ENCODE measurements at places on chromosomes 16 and 17. TPM values are rescaled to one million over a fixed set of nuclear protein-coding genes. Genes with fewer than 3 reads are reported as not detected.

Gene MYCBPAP
- total RNA-seq: 1.7 TPM

Gene CCDC40
- 11.6 TPM for total RNA-seq

Gene NRN1L
- 4.9 TPM for total RNA-seq

DNA sequence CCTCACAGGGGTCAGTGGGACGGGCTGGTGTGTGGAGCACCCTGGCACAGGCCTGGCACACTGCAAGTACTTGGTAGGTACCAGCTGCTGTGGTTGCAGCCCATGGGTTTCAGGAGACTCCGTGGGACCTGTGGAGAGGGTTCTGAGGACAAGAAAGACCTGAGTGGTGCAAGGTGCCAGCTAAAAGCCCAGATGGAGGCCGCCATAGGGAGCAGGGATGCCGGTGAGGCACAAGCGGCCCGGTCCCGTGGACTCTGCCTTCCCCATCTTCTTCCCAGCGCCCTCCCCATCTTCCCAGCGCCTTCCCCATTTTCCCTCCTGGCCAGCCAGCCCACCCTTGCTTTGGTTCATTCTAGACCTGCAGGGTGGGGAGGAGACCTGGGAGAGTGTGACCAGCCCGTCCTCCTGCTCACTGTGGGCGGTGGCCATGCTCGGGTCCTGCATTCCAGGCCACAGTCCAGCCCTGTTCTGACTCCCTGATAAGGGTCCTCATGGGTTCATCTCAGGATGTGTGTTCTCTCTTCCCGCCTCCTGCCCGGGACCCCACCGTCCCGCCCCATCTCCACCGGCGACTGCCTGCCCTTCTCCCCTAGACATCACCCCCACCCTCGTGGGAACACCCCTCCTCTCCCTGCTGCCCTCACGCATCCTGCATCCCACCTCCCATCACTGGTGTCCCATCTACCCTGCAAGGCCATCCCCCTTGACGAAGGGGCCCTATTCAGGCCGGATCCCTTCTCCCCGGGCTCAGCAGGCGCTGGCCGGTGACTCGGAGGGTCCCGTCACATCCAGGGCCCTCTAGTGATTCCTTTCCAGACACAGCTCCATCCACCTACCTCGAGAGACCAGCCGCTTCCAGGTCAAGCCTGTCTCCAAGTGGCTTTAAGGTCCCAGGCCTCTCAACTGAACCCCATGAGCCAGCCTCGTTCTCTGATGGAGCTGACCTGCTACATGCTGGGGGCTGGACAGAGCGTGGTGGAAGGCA, 3.4 kb downstream of the ZNF469 start:
- no peak for DNase-seq

DNA sequence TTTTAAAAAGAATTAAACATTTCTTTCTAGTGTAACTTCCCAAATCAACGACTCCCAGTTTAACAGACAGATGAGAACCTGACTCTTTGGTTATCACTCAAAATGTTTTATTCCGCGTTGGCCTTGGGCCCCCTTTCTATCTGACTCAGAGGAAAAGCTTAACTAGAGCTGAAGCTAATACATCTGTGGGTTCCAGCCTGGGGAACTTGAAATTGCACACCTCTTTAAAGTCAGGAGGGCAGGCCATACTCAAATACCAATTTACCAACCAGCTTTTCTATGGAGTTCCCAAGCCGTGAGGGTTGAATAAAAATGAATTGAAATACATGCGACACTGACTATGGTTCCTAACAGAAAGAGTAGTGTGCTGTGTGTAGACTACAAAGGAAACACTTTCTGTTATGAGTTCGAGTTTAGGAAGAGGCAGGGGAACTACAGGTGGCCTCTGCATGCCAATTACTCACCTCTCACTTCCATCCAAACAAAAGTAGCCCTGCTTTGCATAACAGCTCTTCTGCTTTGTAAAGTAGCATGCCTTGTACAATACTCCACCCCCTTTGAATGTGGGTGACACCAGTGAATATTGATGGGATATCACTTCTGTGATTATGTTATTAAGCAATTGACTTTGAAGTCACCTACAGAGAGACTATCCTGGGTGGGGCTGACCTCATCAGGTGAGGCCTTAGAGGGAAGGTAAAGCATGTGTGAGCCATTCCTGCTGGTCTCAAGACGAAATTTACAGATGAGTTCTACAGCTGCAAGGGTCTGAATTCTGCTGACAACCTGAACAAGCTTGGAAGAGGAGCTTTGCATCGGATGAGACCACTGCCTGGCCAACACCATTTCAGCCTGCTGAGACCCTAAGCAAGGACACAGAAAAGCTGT, 92.1 kb downstream of the WDR59 start:
- no peak for DNase-seq

DNA sequence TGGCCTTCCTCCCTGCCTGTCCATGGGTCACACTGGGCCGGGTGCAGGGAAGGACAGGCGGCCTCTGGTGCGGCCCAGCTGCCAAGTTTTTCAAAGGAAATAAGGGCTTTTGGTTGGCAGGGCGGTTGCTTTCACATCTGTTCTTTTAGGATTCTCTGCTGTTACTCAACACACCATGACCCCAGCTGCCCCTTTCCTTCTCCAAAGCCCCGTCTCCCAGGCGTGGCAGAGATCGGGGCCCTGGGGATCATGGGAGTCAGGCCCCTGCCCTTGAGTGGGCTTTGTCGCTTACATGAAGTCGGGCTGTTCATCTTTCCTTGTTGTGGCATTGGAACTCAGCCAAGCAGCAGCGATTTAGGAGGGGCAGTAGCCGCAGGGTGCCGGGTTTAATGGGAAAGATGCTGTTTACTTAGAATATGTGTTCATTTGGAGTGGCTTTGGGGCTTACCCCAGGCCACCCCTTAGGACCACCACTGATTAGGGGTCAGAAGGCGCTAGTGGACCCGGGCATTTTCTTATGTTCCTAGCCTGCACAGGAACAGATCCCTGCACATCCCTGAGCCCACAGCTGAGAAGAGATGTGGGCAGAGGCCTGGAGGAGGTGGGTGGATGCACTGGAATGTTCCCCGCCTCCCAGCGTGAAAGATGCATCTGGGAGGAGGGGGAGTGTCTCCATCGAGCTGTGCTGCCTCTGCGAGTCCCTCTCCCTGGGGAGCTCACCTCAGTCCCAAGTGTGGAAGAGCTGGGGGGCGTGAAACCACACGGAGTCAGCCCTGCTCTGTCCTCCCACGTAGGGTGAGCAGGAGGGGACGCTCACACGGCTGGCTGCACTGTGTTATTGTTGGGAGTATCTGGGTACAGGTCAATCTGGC, 6.8 kb upstream of the ADCY7 start:
- no peak for DNase-seq

DNA sequence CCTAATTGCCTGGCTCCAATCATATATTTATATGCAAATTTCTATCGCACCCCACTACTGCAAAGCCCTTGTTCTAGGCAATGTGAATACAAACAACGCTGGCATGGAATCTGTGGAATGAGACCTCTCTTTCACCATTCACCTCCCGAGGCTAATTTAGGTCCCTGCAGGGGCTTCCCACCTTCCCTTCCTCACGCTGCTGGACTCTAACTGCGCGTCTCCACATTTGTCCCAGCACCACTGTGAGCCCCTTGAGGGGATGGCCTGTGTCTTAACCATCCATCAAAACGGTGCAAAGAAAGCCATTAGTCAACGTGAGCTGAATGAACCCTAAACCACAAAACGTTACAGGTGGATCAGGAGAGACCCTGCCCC, 1.6 kb downstream of the TMEM114 start:
- peak; percentile 61 for DNase-seq

- DNase-seq: no peak
Measured at GRCh38 chr17:5694551-5694950, 110.2 kb upstream of the NLRP1 start.

DNA sequence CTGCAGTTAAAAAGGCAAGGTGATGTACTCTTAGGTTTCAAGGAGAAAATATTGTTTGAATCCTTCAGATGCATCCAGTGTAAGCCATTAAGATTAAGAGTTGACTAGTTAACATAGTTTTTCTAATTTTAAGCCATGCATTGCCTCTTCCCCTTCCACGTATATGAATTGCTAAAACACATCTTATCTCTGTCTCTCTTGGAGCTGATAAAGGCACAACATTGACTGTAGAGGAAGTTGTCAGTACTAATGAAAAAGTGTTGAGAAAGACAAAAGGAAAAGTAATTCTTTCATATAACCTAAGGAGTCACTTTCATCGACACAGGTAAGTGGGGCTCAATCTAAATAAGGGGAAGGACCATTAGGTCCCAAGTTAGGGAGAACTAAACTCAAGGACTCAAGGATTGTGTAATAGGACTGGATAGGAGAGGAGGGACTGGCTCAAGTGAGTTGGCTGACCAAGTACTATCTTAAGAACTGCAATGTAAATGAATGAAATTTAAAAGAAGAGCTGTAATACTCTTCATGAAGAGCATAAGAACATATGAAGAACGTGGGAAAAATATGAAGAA, 55.6 kb downstream of the GRB7 start:
- no peak for DNase-seq

DNA sequence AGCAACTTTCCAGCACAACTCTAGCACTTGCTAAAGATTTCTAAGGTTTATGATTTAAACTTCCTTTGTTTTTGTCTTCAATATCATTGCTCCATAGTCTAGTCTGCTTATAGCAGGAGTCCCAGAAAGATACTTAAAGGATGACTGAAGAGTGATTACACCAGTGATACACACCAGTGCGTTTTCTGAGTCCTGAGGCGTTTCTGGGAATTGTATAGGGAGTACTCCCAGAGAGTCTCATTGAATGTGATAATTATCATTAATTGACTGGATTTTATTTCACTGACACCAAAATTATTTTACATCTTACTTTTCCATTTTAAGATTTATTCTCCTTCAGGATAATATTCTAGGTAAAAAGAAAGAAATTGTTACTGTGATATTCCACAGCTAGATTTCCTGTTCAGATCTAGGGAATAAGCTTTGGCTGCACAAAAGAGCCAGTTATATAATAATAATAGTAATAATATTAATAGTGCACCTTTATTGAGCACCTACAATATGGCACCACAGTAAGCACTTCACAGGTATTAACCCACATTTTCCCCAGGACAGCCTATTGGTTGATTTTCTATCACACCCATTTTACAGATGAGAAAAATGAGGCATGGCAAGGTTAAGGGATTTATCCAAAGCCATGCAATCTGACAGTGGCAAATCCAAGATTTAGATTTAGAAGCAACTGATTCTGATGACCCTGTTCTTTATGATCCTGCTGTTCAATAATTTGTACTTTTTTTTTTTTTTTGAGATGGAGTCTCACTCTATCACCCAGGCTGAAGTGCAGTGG, 62.6 kb downstream of the IRX5 start:
- DNase-seq: no peak

DNA sequence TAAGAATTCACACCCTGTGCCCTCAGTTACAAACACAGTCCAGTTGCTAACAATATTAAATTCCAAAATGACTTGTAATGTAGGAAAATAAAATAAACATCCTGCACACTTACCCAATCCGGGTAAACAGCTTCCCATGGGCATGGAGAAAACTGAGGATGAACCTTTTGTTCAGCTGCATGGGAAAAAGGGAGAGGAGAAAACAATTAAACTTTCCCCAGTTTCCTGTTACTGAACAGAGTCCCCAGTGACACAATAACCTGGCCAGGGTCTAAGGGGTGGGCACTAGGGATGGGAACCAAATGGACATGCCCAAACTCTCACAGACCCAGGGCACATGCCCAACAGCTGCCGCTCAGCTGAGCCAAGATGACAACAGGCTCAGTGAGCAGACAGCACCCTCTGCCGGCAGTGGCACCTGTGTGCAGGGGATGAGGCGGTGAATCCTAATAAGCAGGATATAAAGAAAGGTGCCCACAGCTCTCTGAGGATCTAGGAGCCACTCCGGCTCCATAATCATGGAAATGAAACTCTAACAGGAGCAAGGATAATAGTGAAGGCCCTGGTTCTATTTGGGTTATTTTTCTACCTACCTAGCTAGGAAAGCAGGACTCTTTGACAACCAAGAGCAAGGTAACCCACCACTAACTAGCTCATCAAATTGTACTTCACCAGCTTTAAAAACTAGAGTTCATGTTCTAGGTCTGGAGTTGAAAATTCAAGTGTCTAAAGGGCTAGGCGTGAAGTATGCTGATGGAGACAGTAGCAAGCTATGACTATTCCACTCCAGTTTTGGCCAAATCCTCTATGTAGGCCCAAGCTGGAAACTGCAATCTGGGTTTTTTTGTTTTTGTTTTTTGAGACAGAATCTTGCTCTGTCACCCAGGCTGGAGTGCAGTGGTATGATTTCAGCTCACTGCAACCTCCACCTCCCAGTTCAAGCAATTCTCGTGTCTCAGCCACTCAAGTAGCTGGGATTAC, 58.8 kb downstream of the SMG6 start:
- DNase-seq: peak; percentile 50

DNA sequence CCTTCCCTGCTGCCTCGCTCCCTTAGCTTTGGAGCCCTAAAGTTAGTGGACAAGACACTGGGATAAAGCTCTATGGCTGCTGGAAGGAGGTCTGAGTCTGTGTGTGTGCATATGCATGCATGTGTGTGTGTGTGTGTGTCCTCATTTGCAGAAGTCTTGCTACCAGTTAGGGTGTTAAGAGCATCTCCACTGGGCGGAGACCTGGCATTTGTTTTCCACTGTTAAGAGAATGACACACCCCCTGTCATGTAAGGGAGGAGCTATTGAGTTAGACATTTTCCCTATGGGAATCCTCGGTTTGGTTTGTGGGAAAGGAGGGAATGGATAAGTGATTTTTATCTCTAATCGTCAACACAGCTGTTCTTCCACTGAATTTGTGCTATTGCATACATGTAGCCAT, 24.8 kb upstream of the ARHGAP23 start:
- no peak for DNase-seq

- no peak for DNase-seq
Measured at GRCh38 chr17:83084621-83085056, 5.2 kb downstream of the METRNL start.

GRCh38 chr17:82012640-82013295, 9.9 kb downstream of the CENPX start:
- no peak for DNase-seq

DNA sequence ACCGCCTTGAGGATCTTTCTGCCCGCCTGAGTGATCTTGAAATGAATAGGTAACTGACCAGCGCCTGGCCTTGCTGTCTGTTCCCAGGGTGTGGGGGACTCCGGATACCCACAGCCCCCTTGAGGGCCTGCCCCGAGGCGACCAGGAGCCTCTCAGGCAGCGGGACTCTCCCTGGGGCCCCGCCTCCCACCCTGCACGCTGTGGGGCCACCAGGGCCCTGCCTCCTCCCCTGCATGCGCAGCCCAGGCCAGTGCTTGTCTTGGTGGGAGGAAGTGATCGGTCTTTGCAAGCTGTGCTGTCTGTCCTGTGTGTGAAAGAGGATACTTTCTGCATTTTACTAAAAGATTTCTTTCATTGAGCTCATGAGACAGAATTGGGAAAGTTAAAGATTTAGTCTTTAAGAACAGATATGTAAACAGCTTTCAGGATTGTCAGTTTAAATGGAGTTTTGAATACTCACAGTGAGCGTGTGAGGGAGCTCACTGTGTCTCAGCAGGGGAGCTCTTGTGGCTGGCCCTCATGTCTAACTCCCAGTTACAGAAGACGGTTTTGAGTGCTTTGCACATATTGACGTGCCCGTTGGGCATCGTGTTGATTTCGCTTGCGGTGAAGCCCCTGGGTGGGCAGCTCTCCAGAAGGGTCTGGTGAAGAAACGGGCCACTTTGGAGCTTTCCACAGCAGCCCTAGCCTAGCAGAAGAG, 36.1 kb upstream of the CAPN15 start:
- DNase-seq: no peak

- DNase-seq: peak; percentile 85
Measured at GRCh38 chr17:4998027-4998731, 429 bp downstream of the KIF1C start.
